ENCODE measurements at places on chromosomes 1 and 21.

GRCh38 chr1:2204415-2205190 lies 10.0 kb upstream of the FAAP20 start:
- no peak for DNase-seq

DNA sequence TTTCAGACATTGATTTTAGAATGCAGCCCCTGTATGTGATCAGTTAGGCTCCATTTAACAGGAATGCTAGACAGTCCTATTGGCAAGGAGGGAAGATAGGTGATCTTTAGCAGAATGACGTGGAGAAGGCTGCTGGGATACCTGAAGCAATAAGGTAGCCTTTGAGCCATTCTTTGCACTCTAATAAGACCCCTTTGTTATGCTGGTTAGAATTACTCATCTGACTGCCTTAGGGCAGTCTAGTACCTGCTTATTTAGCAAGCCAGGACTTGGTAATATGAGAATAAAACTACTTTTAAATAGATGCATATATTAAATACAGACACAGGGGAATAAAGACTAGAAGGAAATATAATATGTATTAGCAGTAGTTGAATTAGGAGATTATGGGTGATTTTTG lies 29.1 kb downstream of the NGF start:
- DNase-seq, result no peak

- no peak for DNase-seq
Measured at GRCh38 chr1:114274621-114275317, 121.1 kb upstream of the SYT6 start.

- DNase-seq, result no peak
Measured at GRCh38 chr1:94247138-94248094, 10.0 kb upstream of the ARHGAP29 start.

DNA sequence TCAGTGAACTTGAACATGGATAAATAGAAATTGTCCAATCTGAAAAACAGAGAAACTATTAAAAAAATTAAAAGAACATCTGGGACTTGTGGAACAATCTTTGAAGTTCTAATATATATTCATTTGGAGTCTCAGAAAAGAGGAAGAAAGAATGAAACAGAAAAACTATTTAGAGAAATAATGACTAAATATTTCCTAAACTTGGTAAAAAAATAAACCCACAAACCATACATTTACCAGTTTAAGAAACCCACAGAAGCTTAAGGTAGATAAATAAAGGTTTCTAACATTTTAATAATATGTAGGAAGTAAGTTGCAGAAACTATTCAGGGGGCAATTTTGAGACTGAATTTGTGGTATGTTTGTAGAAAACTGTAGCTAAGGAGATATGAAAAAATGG lies 437.8 kb downstream of the PTBP2 start:
- no peak for DNase-seq

- no peak for DNase-seq
Measured at GRCh38 chr1:225883616-225884265, 1.6 kb upstream of the TMEM63A start.

DNA sequence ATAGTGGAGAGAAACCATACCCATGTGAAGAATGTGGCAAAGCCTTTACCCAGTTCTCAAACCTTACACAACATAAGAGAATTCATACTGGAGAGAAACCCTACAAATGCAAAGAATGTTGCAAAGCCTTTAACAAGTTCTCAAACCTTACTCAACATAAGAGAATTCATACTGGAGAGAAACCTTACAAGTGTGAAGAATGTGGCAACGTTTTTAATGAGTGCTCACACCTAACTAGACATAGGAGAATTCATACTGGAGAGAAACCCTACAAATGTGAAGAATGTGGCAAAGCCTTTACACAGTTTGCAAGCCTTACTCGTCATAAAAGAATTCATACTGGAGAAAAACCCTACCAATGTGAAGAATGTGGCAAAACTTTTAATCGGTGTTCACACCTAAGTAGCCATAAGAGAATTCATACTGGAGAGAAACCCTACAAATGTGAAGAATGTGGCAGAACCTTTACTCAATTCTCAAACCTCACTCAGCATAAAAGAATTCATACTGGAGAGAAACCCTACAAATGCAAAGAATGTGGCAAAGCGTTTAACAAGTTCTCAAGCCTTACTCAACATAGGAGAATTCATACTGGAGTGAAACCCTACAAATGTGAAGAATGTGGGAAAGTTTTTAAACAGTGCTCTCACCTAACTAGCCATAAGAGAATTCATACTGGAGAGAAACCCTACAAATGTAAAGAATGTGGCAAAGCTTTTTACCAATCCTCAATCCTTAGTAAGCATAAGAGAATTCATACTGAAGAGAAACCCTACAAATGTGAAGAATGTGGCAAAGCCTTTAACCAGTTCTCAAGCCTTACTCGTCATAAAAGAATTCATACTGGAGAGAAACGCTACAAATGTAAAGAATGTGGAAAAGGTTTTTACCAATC lies 80.0 kb downstream of the JMJD4 start:
- no peak for DNase-seq

- no peak for DNase-seq
Measured at GRCh38 chr1:86822459-86822858, 91.5 kb downstream of the SELENOF start.

DNA sequence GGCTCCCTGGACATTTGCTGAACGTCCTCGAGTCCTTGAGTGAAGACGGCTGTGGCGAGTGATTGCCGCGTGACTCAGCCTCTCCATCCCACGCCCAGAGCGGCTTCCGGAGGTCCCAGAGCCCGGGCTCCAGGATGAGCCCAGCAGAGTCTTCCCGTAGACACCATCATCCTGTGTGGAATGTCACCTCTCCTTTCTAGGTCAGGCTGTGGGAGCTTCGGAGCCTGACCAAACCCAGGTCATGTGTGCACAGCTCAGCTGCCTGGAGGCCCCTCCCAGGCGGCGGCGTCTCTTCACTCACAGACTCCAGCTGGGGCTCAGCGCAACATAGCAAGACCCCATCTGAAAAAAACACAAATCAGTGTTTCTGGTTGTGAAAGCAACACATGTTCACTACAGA lies 38.2 kb downstream of the PRKCZ start:
- no peak for DNase-seq

GRCh38 chr1:65027666-65028358 lies 61.5 kb upstream of the JAK1 start:
- no peak for DNase-seq

DNA sequence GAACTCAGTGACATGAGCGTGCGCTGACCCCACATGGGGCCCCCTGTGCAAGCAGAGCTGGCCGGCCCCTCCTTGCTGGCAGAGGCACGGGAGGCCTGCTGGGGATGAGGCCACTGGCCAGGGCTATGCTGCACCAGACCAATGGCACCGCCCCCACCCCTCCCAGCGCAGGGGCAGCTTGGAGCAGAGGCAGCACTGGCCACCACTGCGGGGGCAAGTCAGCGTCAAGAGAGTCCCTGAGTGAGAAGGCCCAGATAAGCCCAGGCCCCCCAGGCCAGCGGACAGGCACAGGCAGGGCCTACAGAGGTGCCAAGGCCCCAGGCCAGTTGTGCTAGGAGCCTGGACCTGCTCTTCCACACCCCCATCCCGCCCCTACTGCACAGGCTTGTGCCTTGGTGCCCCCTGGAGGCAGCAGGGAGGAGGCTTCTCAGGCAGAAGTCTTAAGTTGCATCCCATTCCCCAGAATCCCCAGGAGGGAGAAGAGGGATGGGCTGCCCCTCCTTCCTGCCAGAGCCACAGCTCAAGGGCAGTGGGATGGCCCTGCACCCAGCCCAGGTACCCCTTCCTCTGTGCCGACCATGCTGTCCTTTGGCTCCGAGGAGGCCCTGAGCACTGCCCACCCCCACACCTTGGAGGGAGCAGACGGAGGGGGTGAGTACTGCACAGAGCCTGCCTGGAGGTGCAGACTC lies 35.8 kb downstream of the EPHX1 start:
- no peak for DNase-seq

DNA sequence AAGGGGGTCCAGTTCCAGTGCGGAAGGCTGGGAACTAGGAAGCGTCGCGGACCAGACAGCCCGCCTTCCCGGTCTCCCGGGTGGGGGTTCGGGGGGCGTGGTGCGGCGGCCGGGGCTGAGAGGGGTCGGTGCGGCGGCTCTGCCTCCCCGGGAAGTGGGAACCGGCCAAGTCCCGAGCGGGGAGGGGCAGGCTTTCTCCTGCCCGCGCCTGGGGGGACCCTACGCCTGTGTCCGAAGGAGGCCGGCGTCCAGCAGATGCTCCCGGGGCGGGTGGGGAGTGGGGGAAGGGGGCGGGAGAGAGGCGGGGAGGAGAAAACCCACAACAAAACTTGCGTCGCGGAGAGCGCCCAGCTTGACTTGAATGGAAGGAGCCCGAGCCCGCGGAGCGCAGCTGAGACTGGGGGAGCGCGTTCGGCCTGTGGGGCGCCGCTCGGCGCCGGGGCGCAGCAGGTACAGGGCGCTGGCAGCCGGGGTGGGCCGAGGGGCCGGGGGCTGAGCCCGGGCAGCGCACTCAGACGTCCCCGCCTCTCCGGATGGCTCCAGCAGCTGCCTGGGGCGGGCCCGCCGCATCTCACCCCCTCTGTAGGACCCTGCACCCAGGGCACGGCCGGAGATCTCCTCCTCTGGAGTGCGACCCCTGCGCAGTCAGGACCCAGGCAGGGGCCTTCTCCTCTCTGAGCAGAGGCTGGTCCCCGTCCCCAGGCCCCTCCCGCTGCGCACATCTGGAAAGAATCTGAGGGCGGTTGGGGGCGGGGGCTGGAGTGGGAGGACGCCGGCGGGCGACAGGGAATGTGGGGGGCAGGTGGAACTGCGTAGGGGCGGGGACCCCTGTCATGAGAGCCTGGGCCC lies at the start of gene PODN:
TSS of gene PODN (plus strand) at position 355 of the 849 bp plus-strand sequence. CDS start 7,643 bp downstream, outside the sequence.
- no peak for DNase-seq

GRCh38 chr1:19872190-19872589 lies 10.0 kb upstream of the OTUD3 start:
- no peak for DNase-seq

GRCh38 chr1:89815611-89816010 lies 5.2 kb upstream of the LRRC8D start:
- DNase-seq, result no peak

DNA sequence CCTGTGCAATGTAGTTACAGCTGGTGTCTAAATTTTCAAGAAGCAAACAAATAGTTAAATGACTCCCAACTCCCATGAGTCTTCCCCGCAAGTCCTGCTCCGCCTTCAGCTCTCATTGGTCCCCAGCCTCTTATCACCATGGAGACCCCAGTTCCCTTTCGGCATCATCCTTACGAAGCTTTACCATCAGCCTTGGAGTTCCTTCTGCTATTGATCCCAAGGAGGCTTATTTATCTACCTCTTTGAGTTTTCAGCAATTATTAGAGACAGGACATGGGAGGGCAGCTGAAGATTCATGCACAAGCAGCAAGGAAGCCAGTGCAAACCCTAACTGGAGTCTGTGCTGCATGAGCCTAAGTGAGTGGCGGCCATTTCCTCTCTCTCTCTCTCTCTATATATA lies 12.3 kb downstream of the KCNA2 start:
- no peak for DNase-seq

- DNase-seq, result no peak
Measured at GRCh38 chr1:56939209-56939608, 26.6 kb downstream of the C8B start.

DNA sequence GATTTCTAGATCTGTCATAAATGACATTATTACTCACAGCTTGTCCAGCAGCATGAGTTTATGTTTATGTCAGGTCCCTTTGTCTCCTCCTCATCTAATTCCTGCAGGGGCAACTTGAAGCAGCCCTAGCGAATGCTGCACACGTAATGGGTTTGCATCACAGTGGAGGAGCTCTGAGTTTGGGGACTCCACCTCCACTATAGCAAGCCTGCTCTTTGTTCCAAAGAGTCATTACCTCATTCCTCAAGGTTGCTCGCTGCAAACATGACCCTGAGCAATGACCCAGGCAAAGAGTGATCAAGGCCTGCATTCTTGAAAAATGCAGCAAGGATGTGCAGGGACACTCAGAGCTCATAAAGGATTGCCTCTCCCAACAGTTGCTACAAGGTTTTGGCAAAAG lies 261.9 kb downstream of the HHIPL2 start:
- no peak for DNase-seq

- DNase-seq, result no peak
Measured at GRCh38 chr1:192171123-192171522, 12.9 kb downstream of the RGS18 start.

DNA sequence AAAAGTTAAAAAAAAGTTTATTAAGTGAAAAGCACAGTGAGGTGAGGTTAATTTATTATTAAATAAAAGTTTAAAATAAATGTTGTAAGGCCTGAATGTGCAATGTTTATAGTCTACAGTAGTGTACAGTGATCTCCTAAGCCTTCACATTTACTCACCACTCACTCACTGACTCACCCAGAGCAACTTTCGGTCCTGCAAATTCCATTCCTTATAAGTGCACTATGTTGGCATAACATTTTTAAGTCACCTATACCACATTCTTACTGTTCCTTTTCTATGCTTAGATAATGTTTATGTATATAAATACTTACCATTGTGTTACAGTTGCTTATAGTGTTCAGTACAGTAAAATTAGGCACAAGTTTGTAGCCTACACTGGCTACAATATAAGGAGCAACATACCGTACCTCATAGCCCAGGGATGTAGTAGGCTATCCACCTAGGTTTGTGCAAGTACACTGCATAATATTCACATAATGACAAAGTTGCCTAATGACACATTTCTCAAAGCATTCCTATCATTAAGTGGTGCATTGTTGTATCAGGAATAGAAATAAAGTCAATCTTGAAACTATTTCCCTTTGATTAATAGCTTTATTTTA lies 426.5 kb upstream of the BRINP3 start:
- no peak for DNase-seq

- no peak for DNase-seq
Measured at GRCh38 chr21:44737706-44738354, 26.5 kb upstream of the TSPEAR start.

DNA sequence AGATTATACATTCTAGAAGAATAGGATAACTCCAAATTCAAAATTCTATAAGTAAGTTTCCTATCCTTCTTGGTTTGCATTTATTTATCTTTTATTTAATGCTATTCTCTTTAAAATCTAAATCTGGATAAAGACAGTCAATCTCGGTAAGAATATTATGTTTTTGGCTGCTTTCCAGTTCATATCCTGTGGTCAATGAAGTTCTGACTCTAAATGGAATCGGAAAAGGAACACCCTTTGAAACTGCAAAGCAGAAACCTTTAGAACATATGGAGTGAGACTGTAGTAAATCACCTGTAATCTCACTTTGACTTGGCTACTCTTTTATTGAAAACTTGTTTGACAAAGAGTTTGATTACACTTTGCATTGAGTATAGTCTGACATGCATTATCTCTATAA lies 85.2 kb downstream of the KIFAP3 start:
- DNase-seq, result no peak

DNA sequence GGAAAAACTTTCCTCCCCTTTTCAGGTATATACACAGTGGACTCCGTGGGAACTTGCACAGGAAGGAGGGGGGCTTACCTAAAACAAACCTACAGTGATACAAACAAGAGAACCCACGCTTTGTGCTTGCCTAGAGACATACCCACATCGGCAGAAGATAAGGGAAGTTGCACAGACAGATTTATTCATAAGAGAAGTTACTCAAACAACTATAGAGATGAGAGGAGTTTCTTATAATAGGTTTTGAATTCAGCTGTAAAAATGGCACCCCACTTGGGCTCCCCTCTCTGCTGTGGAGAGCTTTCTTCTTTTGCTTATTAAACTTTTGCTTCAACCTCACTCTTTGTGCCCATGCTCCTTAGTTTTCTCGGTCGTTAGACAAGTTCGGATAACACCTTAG lies 1.8 kb upstream of the DUSP12 start:
- no peak for DNase-seq
